ENCODE measurements at places on chromosomes 13 and 19. TPM values are rescaled to one million over a fixed set of nuclear protein-coding genes. Genes with fewer than 3 reads are reported as not detected.

GRCh38 chr13:83201506-83201905 lies 680.8 kb downstream of the SLITRK1 start:
- H3K36me3 ChIP-seq = no peaks in the 10 kb centered on the region
- no peak overlapping the region for H3K27ac ChIP-seq
- no peak overlapping the region for H3K4me3 ChIP-seq
- no peaks in the 10 kb centered on the region for H3K4me1 ChIP-seq

GRCh38 chr19:24062190-24062589 lies 24.8 kb upstream of the ZNF254 start:
- no peaks in the 10 kb centered on the region for H3K27me3 ChIP-seq
- DNase-seq = no peak
- H3K4me3 ChIP-seq = no peak overlapping the region

DNA sequence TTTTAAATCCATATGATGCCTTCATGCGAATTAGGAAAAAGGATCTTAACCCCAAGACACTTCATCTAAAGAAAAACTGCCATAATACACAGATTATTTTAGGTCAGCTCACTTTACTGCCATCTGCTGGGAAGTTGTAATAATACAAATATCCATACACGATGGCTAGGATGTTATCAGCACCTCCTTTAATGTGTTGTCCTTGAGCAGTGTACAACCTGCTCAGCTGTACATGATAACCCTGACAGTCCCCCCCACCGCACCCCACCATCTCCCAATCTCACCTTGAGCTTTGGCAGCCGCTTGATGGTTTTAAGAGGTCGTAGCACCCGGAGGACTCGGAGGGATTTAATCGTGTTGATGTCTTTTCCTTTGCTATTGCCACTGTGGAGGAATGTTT lies 112.2 kb downstream of the IER2 start:
- no peak overlapping the region for H3K4me3 ChIP-seq
- H3K27me3 ChIP-seq = no peaks in the 10 kb centered on the region
- no peaks in the 10 kb centered on the region for H3K36me3 ChIP-seq
- H3K27ac ChIP-seq = no peak overlapping the region

ZSWIM9 gene
- total RNA-seq = 10.6 TPM

PCSK4 gene
- total RNA-seq = 15.1 TPM

Data from GM23338 (cell line).